ENCODE measurements at places on chromosomes 7 and 10. TPM values are rescaled to one million over a fixed set of nuclear protein-coding genes. Genes with fewer than 3 reads are reported as not detected.

The ACTR3C gene
- total RNA-seq: 11.3 TPM

GRCh38 chr7:133761443-133761842, 365.7 kb upstream of the LRGUK start:
- H3K27ac ChIP-seq: no peak overlapping the region
- H3K27me3 ChIP-seq: no peaks in the 10 kb centered on the region
- H3K36me3 ChIP-seq: no peaks in the 10 kb centered on the region
- H3K4me1 ChIP-seq: no peaks in the 10 kb centered on the region

DNA sequence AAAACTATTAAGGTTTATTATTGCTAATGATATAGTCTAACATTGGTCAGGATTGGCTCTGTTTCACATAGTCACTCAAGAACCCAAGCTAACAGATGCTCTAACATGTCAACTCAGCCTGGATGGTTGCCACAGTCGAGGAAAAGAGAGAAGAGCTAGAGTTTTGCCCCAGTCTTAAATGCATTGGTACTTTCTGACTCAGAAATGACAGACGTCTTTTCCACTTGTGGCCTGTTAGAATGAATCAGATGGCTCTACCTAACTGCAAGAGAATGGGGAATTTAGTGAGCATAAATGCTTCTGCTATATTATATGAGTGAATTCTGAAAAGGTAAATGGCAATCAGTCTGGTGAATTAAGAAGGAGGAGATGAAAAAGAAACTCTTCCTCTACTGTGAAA, 13.9 kb downstream of the HECTD2 start:
- H3K27me3 ChIP-seq: no peaks in the 10 kb centered on the region
- no peak overlapping the region for H3K4me3 ChIP-seq
- no peak for DNase-seq
- no peaks in the 10 kb centered on the region for H3K36me3 ChIP-seq
- no peaks in the 10 kb centered on the region for H3K4me1 ChIP-seq

The DRGX gene
- not detected for total RNA-seq

DNA sequence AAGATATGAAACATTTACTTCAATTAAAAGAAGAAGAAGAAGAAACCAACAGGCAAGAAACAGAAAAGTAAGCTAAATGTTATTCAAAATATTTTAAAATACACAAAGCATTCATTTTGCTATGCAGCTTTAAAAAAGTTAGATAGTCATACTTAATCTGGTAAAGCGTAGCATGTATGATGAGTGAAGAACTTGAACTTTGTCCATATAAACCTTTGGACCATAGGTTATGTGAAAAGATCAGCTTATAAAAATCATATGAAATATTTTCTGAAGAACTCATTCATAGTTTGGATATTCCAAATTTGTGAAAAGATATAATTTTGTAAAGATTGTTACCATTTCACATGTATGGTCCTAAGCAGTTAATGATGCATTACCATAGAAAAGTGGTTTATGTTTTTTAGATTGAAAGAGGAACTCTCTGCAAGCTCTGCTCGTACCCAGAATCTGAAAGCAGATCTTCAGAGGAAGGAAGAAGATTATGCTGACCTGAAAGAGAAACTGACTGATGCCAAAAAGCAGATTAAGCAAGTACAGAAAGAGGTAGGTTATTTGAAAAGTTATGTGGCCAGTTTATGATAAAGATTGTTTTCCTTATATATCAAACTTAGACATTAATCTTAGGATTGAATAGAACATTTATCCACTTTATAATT, 37.3 kb downstream of the KIF20B start:
- H3K27me3 ChIP-seq: no peaks in the 10 kb centered on the region
- no peaks in the 10 kb centered on the region for H3K36me3 ChIP-seq
- no peak for DNase-seq
- H3K4me3 ChIP-seq: no peak overlapping the region
- no peaks in the 10 kb centered on the region for H3K4me1 ChIP-seq
- no peak overlapping the region for H3K27ac ChIP-seq

The POM121 gene
- 36.8 TPM for total RNA-seq

DNA sequence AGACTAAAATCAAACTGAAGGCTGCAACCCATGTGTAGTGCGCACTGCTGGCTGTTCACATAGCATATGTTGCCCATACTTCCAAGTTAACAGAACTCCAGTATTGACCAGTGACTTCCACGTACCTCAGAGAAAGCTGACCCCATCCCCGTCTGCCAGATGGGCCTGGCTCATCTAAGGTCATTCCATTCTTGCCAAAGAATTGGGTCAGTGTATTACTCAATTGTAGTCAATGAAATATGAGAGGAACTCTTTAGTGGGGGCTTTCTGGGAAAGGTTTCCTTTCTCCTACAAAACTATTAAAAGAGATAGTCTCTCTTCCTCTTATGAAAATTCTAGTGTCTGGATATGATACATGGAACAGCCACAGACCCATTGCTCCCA, 238.6 kb downstream of the COBL start:
- H3K4me1 ChIP-seq: no peaks in the 10 kb centered on the region
- no peak overlapping the region for H3K27ac ChIP-seq
- no peak for DNase-seq

The CUBN gene
- 5.3 TPM for total RNA-seq

DNA sequence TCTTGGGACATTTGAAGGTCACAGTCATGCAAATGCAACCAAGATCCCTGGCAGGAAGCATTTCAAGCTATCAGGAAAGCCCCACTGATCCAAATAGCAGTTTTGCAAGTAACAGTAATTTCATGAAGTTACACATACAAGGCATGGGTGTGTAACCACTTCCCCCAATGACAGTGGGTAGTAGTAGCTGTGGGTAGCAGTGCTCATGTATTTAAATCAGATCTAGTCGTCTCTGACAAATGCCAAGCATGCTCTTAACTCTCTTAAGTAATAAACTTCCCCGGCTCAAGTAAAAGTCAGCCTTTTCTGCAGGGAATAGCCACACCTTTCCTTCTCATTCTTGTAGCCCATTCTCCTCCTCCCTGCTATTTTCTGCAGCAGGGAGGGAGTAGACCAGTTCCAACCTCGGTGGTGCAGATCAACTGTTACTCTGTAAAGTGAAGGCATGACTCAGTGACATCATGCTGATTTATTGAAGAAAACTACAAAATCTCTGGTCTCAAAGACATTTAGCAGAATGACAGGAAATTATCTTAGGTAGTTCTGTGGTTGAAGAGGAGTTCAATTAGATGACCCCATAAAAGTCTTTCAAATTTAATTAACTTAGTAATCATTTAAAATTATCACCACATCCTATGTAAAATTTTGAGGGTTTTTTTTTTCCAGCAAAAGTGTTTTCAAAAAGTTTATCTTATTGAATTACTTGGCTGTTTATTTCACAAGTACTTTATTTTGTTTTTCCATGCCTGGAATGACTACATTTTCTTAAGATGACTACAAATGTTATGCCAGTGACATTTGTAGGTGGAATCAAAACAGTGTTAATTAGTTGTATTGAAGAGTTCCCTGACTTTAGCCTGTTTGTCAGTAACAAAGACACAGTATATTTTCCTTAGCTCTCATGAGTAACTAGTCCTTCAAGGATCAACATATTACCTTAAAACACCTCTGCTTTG, 568.3 kb downstream of the INHBA start:
- no peak for DNase-seq
- no peaks in the 10 kb centered on the region for H3K4me1 ChIP-seq
- no peaks in the 10 kb centered on the region for H3K27me3 ChIP-seq
- no peak overlapping the region for H3K27ac ChIP-seq
- no peak overlapping the region for H3K4me3 ChIP-seq

The IQUB gene
- total RNA-seq: 0.93 TPM

DNA sequence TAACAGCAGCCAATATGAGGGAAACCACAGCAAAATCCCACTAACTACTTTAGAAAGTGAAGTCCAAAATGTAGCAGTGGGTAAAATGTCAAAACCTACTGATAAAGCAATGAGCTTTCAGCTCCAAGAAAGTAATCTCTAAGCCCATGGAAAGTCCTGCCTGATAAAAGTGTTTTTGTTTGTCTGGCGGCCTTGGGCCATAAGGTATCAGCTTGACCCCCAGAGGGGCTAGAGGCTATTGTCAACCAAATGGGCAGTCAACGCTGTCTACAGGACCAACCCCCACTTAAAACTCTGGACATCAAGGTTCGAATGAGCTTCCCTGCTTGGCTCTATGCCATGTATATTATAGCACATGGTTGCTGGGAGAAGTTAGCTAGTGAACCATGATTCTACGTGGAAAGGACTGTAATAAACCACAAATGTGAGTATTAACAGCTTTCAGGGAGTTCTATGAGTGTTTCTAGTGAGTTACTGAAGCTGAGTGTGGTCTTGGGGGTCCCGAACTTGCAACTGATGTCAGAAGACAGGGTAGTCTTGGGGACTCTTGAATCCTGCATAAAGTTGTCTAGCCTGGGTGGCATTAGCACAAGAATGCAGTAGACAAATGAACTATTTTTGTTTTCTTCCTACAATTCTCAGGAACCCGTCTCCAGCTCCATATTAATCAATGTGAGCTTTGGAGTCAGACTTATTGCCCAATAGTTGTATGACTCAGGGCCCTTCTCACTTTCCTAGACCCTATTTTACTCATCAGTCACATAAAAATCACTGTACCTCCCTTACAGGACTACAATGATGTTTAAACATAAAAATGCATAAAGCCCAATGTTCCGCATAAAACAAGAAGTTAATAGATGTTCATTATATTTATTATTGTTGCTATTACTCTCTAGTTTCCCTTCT, 164.9 kb downstream of the DGKI start:
- H3K4me3 ChIP-seq: no peak overlapping the region
- no peak for DNase-seq
- no peaks in the 10 kb centered on the region for H3K27me3 ChIP-seq
- H3K36me3 ChIP-seq: no peaks in the 10 kb centered on the region
- no peaks in the 10 kb centered on the region for H3K4me1 ChIP-seq

The PODXL gene
- total RNA-seq: 26.6 TPM

The RASA4B gene
- total RNA-seq: 5.3 TPM

Measured in ovary (tissue), 10 donors.